ENCODE measurements at places on chromosomes 3 and 15. TPM values are rescaled to one million over a fixed set of nuclear protein-coding genes. Genes with fewer than 3 reads are reported as not detected.

Gene IL20RB
- 1.2 TPM for polyA plus RNA-seq

Gene HTR3E
- polyA plus RNA-seq, result not detected

Gene REC114
- not detected for polyA plus RNA-seq

Gene ZNF502
- polyA plus RNA-seq, result 0.69 TPM

Gene CLSTN2
- 0.60 TPM for polyA plus RNA-seq

Gene PRTG
- polyA plus RNA-seq, result not detected

Gene GLCE
- 12.0 TPM for polyA plus RNA-seq

Gene ACTRT3
- polyA plus RNA-seq, result 1.4 TPM

Gene SLC6A20
- 0.60 TPM for polyA plus RNA-seq

Gene UTS2B
- polyA plus RNA-seq, result not detected

Gene KIF23
- 2.1 TPM for polyA plus RNA-seq

Gene RAB27A
- polyA plus RNA-seq, result 42.7 TPM

Gene PAK6
- 2.8 TPM for polyA plus RNA-seq

Gene GATA2
- 0.46 TPM for polyA plus RNA-seq

Gene QTRT2
- 5.8 TPM for polyA plus RNA-seq

Gene ADAMTS17
- 0.60 TPM for polyA plus RNA-seq

Gene PATL2
- 1.2 TPM for polyA plus RNA-seq

Gene NLGN1
- under 0.01 TPM for polyA plus RNA-seq

Gene GOLGA6D
- polyA plus RNA-seq, result not detected

Gene PROS1
- polyA plus RNA-seq, result 5.4 TPM

Gene RASGRP1
- not detected for polyA plus RNA-seq

Gene ZPLD1
- polyA plus RNA-seq, result not detected

Gene FHIT
- 2.4 TPM for polyA plus RNA-seq

Gene AQP9
- 0.60 TPM for polyA plus RNA-seq

Gene PLOD2
- polyA plus RNA-seq, result 22.2 TPM

Gene DPPA2
- not detected for polyA plus RNA-seq

Gene ELL3
- polyA plus RNA-seq, result 45.8 TPM

Gene BTLA
- not detected for polyA plus RNA-seq

Gene ACTC1
- 11.1 TPM for polyA plus RNA-seq

Gene FBXW12
- not detected for polyA plus RNA-seq

Gene C3orf80
- not detected for polyA plus RNA-seq

Gene DUOX1
- 1.3 TPM for polyA plus RNA-seq
